ENCODE measurements at places on chromosomes 3 and 15. TPM values are rescaled to one million over a fixed set of nuclear protein-coding genes. Genes with fewer than 3 reads are reported as not detected.

Gene GOLGA8K
- total RNA-seq = 0.65 TPM

Gene TMEM40
- not detected for total RNA-seq

Gene LMAN1L
- not detected for total RNA-seq

Gene GOLGA8T
- not detected for total RNA-seq

Gene CSTA
- total RNA-seq = not detected

Gene SORD
- 21.2 TPM for total RNA-seq

Gene ENTPD3
- total RNA-seq = not detected

Gene LOXL1
- 3.0 TPM for total RNA-seq

Gene P2RY14
- not detected for total RNA-seq

Gene PDZRN3
- total RNA-seq = not detected

Gene SYNPR
- not detected for total RNA-seq

Gene ITGA11
- 2.6 TPM for total RNA-seq
